ENCODE measurements at places on chromosomes 16 and 17. TPM values are rescaled to one million over a fixed set of nuclear protein-coding genes. Genes with fewer than 3 reads are reported as not detected.

Gene TAT
- total RNA-seq, result not detected

Gene CES5A
- not detected for total RNA-seq

Gene ELMO3
- total RNA-seq, result 3.0 TPM

Gene WIPI1
- 18.3 TPM for total RNA-seq

Gene CCL7
- total RNA-seq, result not detected

Gene HDAC5
- 30.0 TPM for total RNA-seq

Gene EXOC3L1
- total RNA-seq, result 1.1 TPM

Gene EVPLL
- not detected for total RNA-seq

Gene ATF7IP2
- total RNA-seq, result 6.7 TPM

Gene MAPK8IP3
- 27.4 TPM for total RNA-seq

Gene RPGRIP1L
- total RNA-seq, result 6.1 TPM

Gene CCDC92B
- not detected for total RNA-seq

Gene TNP2
- not detected for total RNA-seq

Gene CHST5
- not detected for total RNA-seq

Gene POLR3K
- 21.6 TPM for total RNA-seq

Gene RNU2-1
- total RNA-seq, result not detected

Gene ZNF750
- total RNA-seq, result not detected

Gene ZNF385C
- not detected for total RNA-seq

Gene KCNG4
- total RNA-seq, result not detected

Gene TMEM100
- 0.40 TPM for total RNA-seq

Gene KRTAP4-12
- not detected for total RNA-seq

Gene CCL16
- total RNA-seq, result not detected

Data from HT1080 (cell line).